ENCODE measurements at places on chromosomes 11 and 22. TPM values are rescaled to one million over a fixed set of nuclear protein-coding genes. Genes with fewer than 3 reads are reported as not detected.

The CELSR1 gene
- total RNA-seq: 4.9 TPM

The NCAM1 gene
- total RNA-seq: not detected

The TMEM86A gene
- 2.7 TPM for total RNA-seq

The MRPL11 gene
- 88.6 TPM for total RNA-seq

The C11orf65 gene
- total RNA-seq: 3.4 TPM

The OR51E2 gene
- not detected for total RNA-seq

The SAC3D1 gene
- total RNA-seq: 32.7 TPM

The CASP12 gene
- not detected for total RNA-seq

The DEFB131B gene
- total RNA-seq: not detected

The PRG2 gene
- 1.1 TPM for total RNA-seq

The DDTL gene
- 3.7 TPM for total RNA-seq

The PLAAT5 gene
- not detected for total RNA-seq

The SERHL2 gene
- total RNA-seq: 36.4 TPM

The BLID gene
- not detected for total RNA-seq

The PITPNB gene
- total RNA-seq: 91.9 TPM

The PACS1 gene
- total RNA-seq: 50.5 TPM

The MYOD1 gene
- not detected for total RNA-seq

The TTLL1 gene
- total RNA-seq: 7.1 TPM

The DUSP8 gene
- total RNA-seq: not detected

The TTC36 gene
- 0.82 TPM for total RNA-seq

The NUP50 gene
- total RNA-seq: 132 TPM

The VSIG10L2 gene
- total RNA-seq: not detected

The NRIP3 gene
- not detected for total RNA-seq

The NCAPD3 gene
- total RNA-seq: 125 TPM

The APOL5 gene
- 1.2 TPM for total RNA-seq

The OR4A5 gene
- total RNA-seq: not detected

The AQP11 gene
- not detected for total RNA-seq

The MS4A15 gene
- total RNA-seq: not detected

The TMEM126B gene
- 63.2 TPM for total RNA-seq

The MIAT gene
- total RNA-seq: 5.2 TPM

The KCNJ1 gene
- total RNA-seq: not detected

The PLA2G3 gene
- not detected for total RNA-seq

The GPHA2 gene
- not detected for total RNA-seq

The KCNQ1OT1 gene
- 3.4 TPM for total RNA-seq

The MRGPRX3 gene
- not detected for total RNA-seq

The TOM1 gene
- total RNA-seq: 24.4 TPM

The FGF4 gene
- total RNA-seq: not detected

The ZNF280B gene
- 5.3 TPM for total RNA-seq

The MUC6 gene
- not detected for total RNA-seq

The EI24 gene
- total RNA-seq: 73.6 TPM

The ACCS gene
- not detected for total RNA-seq

Measured in OCI-LY7 (cell line).